ENCODE measurements at places on chromosomes 12 and 14.

DNA sequence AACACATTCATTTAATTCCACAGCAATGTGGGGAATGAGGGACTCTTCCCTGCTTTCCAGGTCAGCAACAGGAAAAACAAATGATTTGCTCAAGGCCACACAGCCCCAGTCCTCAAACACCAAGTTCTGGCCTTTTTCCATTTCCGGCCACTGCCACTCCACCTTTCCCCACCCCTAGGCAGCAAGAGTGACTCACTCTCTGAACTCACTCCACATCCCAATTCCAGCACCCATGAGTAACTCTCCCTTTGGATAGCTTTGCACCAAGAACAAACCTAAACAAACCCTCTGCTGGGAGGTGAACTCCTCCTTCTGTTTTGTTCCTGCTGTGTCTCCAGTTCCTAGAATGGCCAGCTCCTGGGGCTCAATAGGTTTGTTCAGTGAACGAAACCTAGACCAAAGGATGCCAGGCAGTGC is 30.4 kb upstream of the PLEKHG6 start:
- DNase-seq: no peak

GRCh38 chr12:28870839-28871440 is 278.1 kb upstream of the FAR2 start:
- no peak for DNase-seq

- DNase-seq: no peak
Measured at GRCh38 chr12:110224379-110225304, 56.4 kb upstream of the ATP2A2 start.

- no peak for DNase-seq
Measured at GRCh38 chr14:30419037-30419436, 139.9 kb upstream of the G2E3 start.

DNA sequence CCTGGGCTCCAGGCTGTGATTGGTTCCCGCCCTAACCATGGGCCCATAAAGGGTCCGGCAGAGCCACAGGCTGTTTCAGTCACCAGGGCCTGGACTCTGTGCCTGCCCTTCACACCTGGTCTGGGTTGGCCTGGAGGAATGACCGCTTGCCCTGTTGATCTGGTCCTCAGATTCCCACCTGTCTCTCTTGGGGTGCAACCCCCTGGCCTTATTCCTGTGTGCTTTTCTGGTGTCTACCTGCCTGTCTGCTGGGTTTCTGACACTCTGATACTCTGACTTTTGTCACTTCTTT is 2.9 kb upstream of the KRT83 start:
- DNase-seq: no peak

GRCh38 chr12:3929875-3930615 is 56.8 kb upstream of the PARP11 start:
- DNase-seq: no peak

DNA sequence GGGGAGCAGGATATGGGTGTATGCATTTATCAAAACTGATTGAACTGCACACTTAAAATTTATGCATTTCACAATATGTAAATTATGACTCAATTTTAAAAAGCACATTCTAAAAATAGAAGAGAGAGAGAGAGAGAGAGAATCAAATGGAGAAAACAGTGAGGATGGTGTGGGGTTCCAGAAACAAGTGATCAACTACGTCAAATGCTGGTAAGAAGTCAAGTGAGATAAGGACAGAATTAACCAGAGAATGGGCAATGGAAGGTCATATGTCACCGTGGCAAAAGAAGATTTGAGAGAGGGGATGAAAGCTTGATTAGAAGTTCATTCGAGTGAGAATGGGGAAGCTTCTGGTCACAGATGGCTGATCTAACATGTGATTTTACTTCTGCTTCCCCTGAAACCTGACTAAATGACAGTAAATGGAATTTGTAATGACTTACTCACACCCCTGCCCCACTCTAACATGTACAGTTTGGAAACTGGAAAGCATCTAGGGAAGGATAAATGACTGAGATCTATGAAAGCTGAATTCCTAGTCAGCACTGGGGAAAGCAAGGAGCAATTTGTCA is 276.5 kb upstream of the AMIGO2 start:
- DNase-seq: no peak

GRCh38 chr14:69695322-69696203 is 71.4 kb upstream of the SRSF5 start:
- no peak for DNase-seq

DNA sequence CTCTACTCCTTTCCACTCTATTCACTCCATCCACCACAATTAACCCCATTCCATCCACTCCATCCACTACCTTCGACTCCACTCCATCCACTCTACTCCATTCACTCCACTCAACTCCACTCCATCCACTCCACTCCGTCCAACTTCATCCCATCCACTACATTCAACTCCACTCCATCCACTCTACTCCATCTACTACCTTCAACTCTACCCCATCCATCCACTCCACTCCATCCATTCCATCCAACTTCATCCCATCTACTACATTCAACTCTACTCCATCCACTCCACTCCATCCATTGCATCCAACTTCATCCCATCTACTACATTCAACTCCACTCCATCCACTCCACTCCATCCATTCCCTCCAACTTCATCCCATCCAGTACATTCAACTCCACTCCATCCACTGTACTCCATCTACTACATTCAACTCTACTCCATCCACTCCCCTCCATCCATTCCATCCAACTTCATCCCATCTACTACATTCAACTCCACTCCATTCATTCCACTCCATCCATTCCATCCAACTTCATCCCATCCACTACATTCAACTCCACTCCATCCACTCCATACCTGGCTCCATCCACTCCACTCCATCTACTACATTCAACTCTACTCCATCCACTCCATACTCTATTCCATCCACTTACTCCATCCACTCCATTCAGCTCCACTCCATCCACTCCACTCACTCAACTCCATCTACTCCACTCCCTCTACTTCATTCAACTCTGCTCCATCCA is 16.4 kb downstream of the HNF1A start:
- no peak for DNase-seq

- DNase-seq: no peak
Measured at GRCh38 chr14:87883750-87884149, 109.2 kb downstream of the GALC start.

GRCh38 chr12:107402041-107403022 is 283.3 kb upstream of the PWP1 start:
- peak; percentile 67 for DNase-seq

GRCh38 chr12:46160981-46161690 is 107.7 kb downstream of the SLC38A1 start:
- DNase-seq: no peak

- no peak for DNase-seq
Measured at GRCh38 chr14:44135972-44136371, 371.1 kb downstream of the FSCB start.
